ENCODE measurements at places on chromosomes 4 and X.

- no peak for DNase-seq
These were observed 37.0 kb downstream of the SEPSECS start for GRCh38 chr4:25123236-25123635.

GRCh38 chr4:956531-957230 lies 16.7 kb downstream of the DGKQ start:
- no peak for DNase-seq

- peak; percentile 82 for DNase-seq
These were observed 72.4 kb downstream of the PAPSS1 start for GRCh38 chr4:107647591-107647990.

DNA sequence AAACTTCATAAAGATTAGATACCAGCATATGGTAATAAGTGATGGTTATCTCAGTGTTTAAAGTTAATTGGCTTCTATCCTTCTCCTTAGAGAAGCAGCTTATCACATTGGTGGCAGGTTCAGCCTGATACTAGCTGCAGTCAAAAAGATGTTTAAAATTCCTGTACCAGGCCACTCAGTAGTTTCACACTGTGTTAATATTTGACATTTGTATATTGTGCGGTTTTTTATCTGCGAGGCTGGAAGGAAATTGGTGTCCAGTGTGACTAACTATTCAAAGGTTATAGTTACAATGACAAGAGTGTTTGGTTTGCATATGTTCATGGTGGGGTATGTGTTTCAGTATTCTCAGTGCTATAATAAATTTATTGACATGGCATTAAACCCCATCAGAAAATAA lies 27.5 kb upstream of the TBC1D8B start:
- DNase-seq = no peak

DNA sequence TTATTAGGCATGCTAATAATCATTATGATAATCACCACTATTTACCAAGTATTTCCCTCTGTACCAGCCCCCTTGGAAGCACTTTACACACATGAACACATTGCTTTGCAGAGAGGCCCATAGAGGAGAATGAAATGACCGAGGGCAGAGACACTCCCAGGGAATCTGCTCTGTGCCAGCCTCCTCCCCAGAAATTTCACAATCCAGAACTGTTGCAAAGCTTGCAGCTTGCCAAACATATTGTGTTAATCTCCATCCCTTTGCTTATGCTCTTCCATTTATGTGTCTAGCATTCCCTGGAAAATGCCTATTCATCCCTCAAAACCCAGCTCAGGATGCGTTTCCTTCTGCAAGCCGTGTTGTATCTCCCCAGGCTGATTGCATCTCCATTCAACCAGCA lies 37.8 kb downstream of the CYTL1 start:
- peak; percentile 89 for DNase-seq

GRCh38 chr4:83910693-83911092 lies 374.8 kb downstream of the GPAT3 start:
- no peak for DNase-seq

DNA sequence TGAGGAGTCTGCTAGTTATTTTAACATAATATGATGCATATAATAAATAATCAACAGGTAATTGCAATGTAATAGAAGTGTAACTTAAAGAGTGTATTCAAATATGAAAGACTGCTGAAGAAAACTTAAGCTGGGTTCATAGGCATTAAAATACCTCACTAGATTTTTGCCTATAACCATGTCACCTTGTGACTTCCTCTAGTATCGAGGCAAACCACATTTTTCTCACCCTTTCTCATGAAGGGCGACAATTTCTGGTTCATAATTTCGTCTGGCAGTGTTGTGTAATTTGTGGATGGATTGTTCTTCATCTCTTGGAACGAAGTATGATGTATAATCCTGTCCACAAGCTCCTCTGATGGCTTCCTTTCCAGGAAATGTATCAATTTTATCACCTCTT lies 16.0 kb downstream of the SULT1E1 start:
- DNase-seq = no peak

- DNase-seq = no peak
These were observed 49.4 kb downstream of the SLC9A6 start for GRCh38 chrX:136034668-136035067.

- no peak for DNase-seq
These were observed 8.4 kb upstream of the SH3RF1 start for GRCh38 chr4:169279108-169279507.
